ENCODE measurements at places on chromosomes 2 and 18.

DNA sequence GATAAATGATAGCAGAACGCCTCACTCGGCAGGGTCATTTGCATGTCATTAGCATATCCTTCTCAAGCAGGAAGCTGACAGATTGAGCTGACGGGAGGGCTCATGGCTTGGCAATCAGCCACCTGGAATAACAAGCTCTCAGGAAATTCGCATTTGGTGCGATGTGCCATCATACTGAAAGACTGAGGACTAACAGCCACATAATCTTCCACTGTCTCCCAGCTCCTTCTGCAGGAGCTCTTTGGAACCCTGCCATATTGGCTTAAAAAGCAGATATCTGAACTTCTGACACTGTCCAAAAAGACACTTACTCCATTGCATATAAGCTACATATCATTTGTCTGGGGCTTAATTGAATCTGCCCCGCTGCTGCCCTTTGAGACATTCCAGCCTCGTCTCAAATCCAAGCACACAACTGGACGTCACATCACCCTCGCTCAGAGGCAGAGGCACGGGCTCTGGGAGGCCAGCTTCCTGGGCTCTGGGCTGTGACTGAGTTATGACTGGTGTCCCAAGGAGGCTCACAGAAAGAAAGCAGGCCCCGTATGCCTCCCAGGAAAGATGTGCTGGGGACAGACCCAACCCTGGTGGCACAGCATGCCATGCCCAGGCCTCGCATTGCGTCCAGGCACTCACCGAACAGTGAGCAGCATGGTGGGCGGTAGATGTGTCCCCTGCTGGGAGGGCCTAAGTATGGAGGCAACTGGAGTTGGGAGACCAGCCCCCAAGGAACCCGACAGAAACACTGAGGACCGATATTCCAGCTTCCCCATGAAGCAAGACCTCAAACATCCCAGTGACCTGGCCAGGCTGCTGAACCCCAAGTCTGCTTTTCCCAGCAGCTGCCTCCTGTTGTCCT is 228.0 kb downstream of the ATAD2B start:
- no peak for DNase-seq

DNA sequence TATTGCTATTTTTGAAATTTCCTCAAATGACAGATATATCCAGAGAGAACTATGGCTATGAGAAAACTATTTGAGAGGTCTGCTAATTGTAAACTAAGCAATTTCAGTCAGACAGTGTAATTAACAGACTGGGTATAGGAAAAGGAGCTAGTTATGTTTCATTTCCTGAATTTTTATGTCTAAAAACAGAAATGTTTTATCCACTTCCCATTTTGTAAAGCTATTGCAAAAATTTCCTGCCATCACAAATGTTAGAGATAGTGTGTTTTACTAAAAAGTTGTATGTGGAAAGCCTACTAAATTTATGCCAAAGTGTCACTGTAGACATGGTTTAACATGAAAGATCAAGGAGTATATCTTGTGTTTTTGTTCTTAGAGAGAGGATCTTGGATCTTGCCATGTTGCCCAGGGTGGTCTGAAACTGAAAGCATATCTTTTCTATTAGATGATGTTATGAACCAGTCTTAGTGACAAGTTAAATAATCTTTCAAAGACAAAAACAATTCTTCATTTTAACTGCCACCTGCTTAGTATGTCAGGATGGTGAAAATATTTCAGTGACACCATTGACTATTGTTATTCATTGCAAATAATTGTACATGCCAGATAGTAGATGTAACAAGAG is 40.5 kb upstream of the ITPRID2 start:
- DNase-seq = no peak

DNA sequence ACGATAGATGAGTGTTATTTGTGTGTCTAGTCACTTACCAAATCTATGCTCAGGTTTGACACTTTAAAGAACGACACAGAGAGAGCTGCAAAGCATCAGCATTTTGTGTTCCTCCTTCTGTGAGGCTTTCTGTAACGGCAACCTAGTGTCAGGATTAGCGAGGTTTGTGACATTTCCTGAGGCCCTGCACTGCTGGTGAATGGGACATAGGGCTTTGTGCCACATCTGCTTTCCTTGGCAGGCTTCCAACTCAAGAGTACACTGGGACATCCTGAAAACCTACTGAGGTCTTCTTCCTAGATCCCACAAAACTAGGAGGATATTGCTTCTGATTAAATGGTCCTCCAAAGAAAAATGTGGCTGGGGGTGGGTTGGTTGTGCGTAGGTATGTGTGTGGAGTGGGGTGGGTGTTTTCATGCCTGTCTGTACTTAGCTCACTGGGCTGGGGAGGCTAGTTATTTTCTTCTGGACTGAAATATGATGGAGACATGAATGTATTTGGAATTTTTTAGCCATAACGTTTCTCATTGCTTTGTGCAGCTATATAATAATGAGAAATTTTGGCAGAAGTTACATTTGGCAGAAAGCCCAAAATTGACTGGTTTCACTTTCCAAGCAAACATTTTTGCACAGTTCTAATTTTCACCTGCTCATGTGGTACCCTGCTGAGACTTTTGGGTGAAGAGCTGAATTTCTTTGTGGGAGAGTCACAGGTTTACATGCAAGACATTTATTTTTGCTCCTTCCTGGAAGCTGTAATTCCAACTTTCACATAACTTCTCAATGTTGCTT is 308.4 kb downstream of the XIRP2 start:
- no peak for DNase-seq

- DNase-seq = no peak
Observed at GRCh38 chr2:220001751-220002150, 374.3 kb downstream of the SLC4A3 start.

- DNase-seq = no peak
Observed at GRCh38 chr2:28360718-28361293, 31.9 kb upstream of the FOSL2 start.

DNA sequence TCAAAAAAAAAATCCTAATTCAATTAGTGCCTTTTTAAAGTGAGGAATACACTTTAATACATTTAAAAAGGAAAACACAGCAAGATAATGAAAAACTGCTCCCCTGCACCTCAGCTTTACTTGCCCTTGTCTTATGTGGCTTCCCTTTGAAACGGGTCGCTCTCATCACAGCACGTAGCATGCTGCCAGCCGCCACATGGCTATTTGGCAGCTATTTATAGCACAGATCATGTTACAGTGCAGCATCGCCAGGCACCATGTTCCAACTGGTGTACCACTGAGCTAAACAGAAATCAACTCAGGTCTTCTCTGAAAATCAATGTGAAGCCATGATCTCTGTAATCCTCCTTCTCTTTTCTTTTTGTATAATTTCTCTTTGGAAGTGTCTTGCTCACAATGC is 65.1 kb downstream of the TMEM182 start:
- no peak for DNase-seq

GRCh38 chr18:78751664-78752063 is 228.0 kb upstream of the SALL3 start:
- DNase-seq = no peak

DNA sequence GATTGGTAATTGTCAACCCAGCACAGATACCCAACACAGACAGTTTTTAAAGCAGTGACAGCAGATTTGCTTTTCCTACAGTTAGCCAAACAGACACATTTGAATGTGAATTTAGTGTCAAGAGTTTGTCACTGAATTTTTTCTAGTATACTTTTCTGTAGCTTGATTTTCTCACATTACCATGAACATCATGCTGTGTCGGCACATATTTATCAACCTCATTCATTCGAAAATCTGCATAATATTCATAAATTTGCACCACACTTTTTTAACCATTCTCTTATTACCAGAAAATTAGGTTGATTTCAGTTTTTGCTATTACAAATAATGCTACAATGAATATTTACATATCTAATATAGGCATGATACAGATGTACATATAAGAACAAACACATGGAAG is 27.0 kb upstream of the DSG3 start:
- DNase-seq = no peak

DNA sequence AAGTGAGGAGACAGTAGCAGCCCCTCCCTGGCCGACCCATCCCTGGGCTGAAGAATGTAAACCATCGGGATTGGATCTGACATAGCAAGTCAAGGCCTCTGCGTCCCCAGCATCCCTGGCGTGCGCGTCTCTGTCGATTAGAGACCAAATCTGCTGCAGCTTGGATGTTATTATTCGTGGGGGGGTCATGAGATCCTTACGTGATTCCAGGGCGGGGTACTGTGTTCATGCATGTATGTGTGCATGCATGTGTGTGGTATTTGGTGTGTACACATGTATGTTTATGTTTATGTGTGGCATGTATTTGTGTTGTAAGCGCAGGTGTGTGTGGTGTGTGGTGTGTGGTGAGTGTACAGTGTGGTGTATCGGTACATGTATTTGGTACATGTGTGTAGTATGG is 741.8 kb upstream of the SALL3 start:
- DNase-seq = no peak

DNA sequence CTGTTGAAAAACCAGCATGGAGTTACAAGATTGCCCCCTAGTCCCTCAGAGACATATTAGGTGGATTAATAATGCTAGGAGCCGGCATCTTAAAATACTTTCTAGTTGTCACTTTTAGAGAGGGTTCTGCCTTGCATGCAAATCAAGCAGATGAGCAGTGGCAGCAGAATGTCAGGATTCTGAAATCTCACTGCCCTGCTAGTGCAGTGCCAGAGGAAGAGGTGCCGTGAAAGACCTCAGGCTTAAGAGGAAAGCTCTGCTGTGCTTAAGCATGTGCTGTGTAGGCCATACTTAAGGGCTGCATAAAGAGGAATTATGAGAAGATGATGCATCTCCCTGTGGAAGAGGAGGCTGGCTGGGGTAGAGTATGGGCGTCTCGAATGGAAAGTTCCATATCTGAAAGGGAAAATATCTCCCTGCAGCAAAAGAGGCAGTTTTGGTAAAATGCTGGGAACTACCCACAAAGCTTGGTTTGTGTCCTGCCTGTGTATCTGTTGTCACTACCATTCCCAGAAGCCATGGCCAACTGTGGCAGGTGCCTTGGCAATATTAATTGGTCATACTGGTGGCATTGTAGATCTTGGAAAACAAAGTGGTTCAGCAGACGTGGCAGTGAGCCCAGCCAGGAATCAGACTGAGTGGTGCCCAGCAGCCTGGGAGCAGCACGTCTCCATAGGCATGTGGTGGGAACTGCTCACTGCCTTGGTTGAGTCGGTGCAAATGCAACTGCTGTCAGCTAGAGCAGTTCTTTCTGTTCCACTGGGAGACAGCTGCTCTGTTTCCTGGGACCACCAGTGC is 131.9 kb downstream of the EVA1A start:
- DNase-seq = no peak

GRCh38 chr2:224970311-224970710 is 72.0 kb downstream of the DOCK10 start:
- DNase-seq = no peak

- no peak for DNase-seq
Observed at GRCh38 chr2:237667893-237668292, 40.5 kb downstream of the LRRFIP1 start.

DNA sequence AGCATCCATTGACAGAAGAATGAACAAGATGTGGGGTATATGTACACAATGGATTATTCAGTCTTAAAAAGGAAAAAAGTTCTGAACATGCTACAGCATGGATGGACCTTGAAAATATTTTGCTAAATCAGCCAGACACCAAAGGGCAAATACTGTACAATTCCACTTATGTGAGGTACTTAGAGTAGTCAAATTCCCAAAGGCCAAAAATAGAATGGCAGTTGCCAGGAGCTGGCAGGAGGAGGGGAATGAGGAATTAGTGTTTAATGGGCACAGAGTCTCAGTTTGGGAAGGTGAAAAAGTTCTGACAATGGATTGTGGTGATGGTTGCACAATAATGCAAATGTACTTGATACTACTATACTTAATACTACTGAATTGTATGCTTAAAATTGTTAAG is 193.2 kb downstream of the MBD2 start:
- DNase-seq = no peak

- no peak for DNase-seq
Observed at GRCh38 chr2:85272357-85272756, 55.4 kb downstream of the TGOLN2 start.

GRCh38 chr2:168705534-168706470 is 96.6 kb upstream of the NOSTRIN start:
- no peak for DNase-seq

- no peak for DNase-seq
Observed at GRCh38 chr2:101190747-101191516, 39.8 kb upstream of the TBC1D8 start.

- DNase-seq = no peak
Observed at GRCh38 chr2:30605197-30605596, 158.2 kb downstream of the LCLAT1 start.

DNA sequence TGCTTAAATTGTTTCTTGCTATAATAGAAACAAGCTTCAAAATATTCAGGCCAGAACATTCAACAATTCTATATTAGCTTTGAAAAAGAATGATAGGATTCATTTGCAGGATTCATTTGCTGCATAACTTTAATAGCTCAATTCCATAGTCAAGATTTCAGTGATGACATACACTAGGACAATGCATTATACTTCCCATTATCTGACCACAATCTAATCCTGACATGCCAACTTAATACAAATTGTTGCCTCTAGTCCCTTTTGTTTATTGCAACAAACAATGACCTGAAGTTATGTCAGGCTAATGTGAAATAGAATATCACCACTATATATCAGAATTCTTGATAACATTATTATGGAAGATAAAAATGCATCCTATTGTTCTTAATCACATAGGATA is 169.4 kb downstream of the DNAH7 start:
- no peak for DNase-seq

DNA sequence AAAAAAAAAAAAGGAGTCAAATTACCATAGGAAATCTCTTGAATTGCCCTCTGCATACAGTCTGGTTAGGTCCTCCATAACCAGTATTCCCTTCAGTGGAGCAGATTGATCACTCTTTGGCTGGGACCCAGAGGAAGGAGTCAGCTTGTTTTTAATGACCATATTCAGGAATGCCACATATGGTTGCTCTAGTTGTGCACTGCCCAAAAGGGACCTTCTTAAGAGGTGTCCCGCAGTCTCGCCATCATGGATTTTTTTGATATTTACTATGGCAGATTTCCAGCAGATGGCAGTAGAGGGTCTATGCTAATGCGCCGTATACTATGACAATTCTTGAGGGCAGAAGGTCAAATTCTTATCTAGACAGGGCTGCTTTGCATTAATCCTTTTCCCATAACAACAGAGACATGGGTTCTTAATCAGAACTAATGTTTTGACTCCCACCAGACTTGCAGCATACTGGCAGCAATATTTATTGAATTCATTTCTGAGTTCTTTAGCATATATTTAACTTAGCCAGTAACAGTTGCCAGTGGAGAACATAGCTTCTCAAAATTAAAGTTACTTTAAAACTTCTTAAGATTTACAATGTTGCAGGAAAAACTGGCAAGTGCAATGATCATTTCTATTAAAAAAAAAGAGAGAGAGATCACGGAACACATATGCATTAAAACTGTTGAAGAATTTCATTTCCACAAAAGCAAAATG is 31.8 kb upstream of the INPP4A start:
- peak; percentile 9 for DNase-seq

GRCh38 chr2:197216361-197216979 is 94.1 kb downstream of the ANKRD44 start:
- DNase-seq = no peak

GRCh38 chr2:239456940-239457339 is 56.1 kb upstream of the HDAC4 start:
- DNase-seq = no peak

DNA sequence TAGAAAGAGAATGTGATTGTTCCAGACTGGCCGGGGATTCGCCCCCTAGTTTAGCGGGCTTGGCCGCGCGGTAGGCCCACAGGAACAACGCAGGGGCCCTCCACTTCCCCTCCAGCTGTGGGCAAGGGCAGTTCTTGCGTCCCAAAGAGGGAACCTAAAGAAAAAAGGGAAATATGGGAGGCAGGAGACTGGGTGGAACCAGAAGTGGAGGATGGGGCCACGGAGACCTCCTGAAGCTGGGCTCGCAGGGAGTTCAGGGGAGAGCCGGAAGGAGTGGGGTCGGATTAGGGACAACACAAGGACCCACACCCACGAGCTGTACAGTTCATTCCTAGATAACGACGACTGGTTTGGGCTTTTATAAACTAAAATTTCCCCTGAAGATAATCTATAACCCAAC is 18.2 kb downstream of the GNLY start:
- DNase-seq = no peak
